ENCODE measurements at places on chromosomes 6 and 20. TPM values are rescaled to one million over a fixed set of nuclear protein-coding genes. Genes with fewer than 3 reads are reported as not detected.

DNA sequence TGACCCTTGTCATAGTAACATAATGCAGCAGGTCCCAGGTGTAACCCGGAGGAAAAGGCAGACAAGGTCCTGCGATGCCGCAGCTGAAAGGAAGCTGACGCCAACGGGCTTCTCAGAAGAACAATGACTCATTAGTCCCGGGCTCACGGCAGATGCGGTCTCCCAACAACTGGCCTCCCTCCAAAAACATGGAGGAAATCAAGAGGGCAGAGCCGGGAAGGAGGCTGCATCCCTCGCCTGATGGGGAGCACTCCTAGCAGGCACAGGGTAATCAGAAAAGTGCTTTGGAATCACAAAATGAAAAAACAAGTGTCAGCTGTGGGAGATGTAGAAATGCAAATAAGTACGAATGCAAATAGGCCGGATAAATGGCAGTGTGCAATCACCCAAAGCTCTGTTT is 165.2 kb upstream of the AGPAT4 start:
- DNase-seq = no peak

GRCh38 chr6:151721146-151721545 is 86.3 kb upstream of the ESR1 start:
- no peak for DNase-seq

GRCh38 chr20:24321973-24322372 is 147.5 kb upstream of the SYNDIG1 start:
- DNase-seq = no peak

DNA sequence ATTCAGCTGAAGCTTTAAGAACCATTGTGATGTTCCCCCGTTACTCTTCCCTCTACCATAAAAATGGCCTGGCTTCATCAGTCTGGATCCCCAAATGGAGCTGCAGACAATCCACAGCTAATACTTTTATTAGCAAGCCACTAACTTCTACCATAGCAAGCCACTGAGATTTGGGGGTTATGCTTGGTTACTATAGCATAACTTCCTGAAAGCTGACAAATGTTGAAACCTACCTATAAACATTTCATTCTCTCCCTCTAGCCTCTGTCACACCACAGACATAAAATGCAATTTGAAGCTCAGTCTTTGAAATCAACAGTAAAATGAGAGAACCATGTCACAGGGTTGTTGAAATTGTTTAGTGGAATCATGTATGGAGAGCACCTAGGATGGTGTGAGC is 3.0 kb upstream of the HTR1E start:
- no peak for DNase-seq

GRCh38 chr6:1700278-1700967 is 90.7 kb downstream of the FOXC1 start:
- no peak for DNase-seq

DNA sequence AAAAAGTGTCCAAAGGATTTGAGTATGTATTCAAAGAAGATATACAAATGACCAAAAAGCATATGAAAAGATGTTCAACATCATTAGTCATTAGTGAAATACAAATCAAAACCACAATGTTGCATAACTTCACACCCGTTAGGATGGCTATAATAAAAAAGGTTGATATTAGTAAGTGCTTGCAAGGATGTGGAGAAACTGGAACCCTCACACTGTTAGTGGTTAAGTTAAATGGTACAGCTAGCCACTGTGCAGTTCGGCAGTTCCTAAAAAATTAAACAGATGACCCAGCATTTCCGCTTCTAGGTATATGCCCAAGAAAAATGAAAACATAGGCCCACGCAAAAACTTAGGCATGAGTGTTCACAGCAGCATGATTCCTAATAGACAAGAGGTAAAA is 38.6 kb downstream of the IBTK start:
- no peak for DNase-seq

The YWHAB gene
- 209 TPM for total RNA-seq

The DUSP15 gene
- not detected for total RNA-seq

The RBBP8NL gene
- total RNA-seq = not detected

All from activated naive CD8-positive, alpha-beta T cell treated with anti-CD3 and anti-CD28 coated beads, Interleukin-2, amount 10 ng/mL, durations not matched to agents 7 days and 5 days (primary cell).